Stimulated activated CD4-positive, alpha-beta T cell treated with anti-CD3 and anti-CD28 coated beads, Interleukin-1b, Interleukin-23, amount 100 ng/mL, for 1 hour (primary cell): ENCODE measurements at places on chromosomes 16 and 17.

GRCh38 chr17:76789235-76789788 lies 51.4 kb downstream of the MFSD11 start:
- DNase-seq: no peak

DNA sequence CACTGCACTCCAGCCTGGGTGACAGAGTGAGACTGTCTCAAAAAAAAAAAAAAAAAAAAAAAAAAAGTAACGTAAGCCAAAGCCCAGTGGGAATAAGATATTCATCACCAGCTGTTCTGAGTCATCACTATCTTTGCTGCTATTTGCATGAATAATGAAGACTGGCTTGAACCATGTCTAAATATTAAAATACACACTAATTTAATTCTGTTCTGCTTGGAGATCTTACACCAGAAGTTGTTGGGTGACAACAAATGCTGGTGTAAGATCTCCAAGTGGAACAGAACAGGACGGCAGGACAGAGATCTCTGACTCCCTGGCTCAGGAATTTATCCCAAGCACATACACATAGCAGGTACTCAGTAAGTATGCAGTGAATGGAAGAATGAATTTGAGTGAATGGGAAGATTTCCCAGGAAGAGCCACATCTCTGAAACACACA lies 19.6 kb downstream of the DNAH17 start:
- DNase-seq: no peak

DNA sequence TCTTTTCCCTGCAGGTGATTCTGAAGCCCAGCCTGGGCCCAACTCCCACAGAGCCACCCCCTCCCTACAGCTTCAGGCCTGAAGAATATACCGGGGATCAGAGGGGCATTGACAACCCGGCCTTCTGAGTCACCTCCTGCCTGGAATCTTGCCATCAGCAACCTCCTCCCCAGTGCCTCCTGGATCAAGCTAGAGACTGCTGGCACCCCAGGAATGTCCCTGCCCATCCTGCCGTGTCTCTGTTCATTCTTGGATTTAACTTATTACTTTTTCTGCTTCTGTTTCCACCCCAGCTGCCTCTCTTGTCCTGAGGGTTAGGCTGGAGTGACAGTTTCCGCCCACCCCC lies 4.9 kb downstream of the TMEM92 start:
- DNase-seq: no peak

DNA sequence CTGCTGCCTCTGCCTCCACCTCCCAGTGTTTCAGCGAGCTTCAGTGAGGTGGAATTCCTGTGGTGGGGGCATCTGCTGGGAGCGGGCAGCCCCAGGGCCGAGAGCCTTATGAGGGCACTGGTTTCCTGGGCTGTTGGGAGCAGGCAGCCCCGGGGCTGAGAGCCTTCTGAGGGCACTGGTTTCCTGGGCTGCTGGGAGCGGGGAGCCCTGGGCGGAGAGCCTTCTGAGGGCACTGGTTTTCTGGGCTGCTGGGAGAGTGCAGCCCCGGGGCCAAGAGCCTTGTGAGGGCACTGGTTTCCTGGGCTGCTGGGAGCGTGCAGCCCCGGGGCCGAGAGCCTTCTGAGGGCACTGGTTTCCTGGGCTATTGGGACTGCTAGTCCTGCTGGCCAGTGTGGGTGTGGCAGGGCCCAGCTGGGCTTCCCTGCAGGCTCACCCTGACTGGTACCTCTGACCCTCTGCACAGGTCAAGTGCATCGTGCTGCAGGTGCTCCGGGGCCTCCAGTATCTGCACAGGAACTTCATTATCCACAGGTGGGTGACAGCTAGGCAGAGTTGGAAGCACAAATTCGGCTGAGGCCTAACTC lies 5.6 kb downstream of the CDK10 start:
- DNase-seq: no peak

DNA sequence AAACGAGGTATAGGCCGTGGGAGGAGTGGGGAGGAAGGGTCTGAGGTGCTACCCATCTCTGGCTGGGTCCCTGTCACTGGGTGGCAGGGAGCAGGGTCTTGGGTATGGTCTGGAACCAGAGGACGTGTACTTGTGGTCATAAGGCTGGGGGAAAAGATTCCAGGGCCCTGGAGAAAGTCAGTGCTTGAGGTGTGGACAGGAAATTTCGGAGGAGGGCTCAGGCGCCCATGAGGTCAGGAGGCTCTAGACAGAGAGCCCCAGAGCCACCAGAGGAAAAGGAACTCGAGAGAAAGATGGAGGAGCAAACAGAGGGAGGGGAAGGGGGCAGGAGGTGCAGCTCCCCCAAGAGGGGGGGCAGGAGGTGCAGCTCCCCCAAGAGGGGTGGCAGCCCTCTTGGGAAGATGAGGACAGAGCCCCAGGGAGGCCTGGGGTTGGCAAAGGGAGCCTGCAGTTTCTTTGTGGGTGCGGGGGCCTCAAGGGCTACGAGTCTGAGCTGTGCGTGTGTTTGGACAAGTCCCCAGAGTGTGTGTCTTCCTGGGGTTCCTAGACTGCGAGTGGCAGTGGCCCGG lies 683 bp upstream of the SLC7A6 start:
- DNase-seq: no peak

DNA sequence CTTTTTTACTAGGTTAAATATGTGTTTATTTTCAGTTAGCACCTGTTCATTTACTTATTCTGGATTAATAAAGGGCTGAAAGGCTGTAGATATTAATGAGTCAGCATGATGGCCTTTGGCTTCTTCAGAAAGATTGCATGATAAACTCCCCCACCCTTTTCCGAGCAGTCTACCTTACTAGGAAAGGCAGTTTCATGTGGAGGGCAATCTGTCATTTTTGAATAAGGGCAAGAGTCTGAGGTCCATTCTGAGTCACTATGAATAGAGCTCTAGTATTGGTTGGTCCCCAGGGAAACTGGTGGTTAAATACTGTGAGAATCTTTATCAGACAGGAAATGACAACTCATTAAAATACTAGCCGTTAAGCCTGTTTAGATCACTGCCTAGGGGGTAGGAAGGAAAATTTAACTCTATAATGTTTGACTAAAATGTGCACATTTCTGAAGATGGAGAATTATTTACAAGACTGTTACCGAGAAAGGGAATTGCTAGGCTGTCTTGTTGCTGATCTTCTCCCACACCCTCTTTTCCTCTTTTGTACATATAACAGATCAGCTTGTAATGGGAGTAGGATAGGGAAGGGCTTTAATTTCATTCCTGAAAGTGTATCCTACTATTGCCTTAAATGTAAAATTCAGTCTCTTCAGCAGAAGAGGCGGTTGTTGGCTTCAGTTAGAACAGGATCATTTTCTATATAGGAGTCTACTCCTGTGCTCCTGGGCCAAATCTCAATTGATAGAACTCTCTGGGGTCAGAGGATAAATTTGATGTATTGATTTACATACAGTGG lies 63.3 kb downstream of the TUBD1 start:
- DNase-seq: no peak

- no peak for DNase-seq
These were observed 5.5 kb upstream of the CDIPT start for GRCh38 chr16:29868396-29869009.

DNA sequence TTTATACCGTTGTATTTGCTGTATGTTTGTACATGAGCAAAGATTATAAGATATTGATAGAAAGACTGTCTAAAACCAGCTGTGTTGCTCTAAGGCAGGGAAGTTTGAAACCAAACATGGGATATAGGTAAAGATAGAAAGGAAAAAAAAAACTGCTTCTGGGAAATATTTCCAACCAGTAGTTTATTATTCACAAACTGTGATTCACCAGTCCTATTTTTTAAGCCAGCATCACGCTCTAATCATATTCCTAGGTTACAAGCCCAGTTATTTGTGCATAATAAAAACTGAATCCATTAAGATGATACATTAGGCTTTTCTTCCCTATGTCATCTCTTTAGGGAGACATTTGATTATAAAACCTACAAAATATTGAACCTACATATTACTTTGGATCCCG lies 4.0 kb downstream of the ERN1 start:
- no peak for DNase-seq

- DNase-seq: no peak
These were observed 101.2 kb downstream of the TTC19 start for GRCh38 chr17:16100737-16101400.

DNA sequence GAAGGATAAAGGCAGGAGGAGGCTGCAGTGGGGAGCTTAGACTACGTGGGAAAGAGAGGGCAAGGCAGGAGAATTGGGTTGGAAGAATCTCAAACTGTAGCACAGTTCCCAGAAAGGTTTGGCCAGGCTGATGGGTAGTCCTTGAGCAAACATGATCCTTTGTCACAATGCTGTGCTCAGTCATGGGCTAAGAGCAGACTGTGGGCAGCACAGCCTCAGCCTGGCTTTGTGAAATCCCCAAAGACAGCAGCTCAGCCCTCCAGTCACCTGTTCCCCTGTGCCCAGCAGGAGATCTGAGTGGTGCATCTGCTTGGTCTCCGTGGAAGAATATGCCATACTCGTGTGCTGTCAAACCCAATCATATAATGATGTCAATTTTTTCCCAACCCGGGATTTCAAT lies 10.6 kb upstream of the ENGASE start:
- no peak for DNase-seq

DNA sequence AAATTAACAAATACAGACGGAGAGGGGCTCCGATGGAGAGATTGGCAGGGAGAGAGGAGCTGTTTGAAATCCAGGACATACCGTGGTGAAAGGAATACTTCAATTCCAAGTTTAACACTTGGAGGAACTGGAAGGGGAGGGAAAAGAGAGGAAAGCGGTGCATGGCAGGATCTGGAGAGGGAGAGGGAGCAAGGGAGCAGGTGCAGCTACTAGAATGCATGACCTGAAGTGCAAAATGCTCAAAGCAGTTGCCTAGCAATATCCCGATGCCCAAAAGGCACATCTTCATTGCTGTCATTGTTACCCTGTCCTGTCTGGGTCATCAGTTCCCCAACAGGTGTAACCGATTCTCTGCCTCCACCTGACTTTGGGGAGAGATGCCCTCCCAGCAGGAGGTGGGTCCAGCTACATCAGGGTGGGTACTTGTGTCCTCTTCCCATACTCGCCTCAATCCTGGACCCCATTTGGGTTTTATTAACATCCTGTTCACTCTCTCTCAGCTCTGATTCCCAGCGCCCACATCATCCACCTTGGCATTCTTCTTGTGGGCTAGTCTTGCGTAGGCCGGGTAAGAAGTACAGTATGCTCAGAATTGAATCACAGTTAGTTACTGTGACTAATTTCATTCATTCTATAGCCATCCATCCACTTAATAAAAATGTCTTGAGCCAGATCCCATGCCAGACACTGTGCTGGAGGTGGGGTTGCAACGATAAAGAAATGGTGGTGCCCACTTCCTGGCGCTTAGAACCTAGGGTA lies 37.4 kb upstream of the EMP2 start:
- no peak for DNase-seq
